ENCODE measurements at places on chromosomes 2 and 18.

DNA sequence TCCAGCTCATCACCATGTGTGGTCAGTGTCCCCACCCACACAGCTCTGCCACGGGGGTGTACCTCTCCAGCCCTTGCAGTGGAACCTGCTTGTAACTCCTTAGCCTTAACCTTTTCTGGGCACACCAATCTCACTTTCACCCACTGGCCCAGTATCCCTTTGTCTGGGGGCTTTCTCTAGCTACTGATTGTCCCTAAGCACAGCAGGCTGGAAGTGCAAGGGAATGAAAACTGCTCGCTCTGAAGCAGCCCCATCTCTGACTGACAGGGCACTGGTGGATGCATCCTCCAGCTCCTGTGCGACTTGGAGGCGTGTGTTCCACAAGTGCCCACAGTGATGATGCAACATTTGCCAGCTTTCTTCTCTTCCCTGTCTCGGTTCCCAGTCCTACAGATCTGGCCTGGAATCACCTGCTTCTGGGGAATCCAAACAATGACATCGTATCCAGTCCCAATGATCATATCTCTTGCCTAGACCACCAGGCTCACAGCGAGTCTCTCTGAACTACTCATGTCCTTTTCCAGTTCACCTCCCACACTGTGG is 33.6 kb downstream of the SCTR start:
- DNase-seq = no peak

GRCh38 chr2:146978577-146979555 is 866.0 kb upstream of the ACVR2A start:
- DNase-seq = no peak

GRCh38 chr2:168245074-168245825 is 2.1 kb downstream of the STK39 start:
- DNase-seq = no peak

DNA sequence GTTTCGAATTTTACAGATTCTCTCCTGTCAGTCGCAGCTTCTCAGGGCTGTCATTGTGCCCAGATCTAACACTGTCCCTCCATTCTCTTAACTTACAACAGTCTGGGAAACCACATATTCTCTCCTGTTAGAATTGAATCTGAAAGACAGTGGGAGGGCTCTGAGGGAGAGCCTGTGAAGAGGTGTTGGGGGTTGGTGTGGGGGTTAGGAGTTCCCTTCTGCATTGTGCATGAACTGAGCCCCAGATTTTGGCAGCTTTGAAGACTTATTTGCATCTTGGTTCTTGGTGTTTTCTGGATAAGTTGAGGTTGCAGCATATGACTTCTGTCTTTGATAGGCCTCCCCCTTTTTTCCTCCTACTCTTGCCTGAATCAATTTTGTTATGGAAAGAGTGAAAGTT is 64.1 kb downstream of the TANC1 start:
- DNase-seq = no peak

- no peak for DNase-seq
Observed at GRCh38 chr2:77395011-77395410, 127.2 kb downstream of the LRRTM4 start.

- DNase-seq = no peak
Observed at GRCh38 chr18:10262566-10262965, 191.9 kb upstream of the APCDD1 start.

GRCh38 chr2:103605071-103605780 is 843.4 kb downstream of the TMEM182 start:
- no peak for DNase-seq

GRCh38 chr2:16117791-16118610 is 177.7 kb downstream of the MYCN start:
- no peak for DNase-seq

- DNase-seq = no peak
Observed at GRCh38 chr2:72924353-72925240, 7.3 kb downstream of the EMX1 start.

- no peak for DNase-seq
Observed at GRCh38 chr2:135980434-135981079, 4.9 kb downstream of the DARS1 start.

DNA sequence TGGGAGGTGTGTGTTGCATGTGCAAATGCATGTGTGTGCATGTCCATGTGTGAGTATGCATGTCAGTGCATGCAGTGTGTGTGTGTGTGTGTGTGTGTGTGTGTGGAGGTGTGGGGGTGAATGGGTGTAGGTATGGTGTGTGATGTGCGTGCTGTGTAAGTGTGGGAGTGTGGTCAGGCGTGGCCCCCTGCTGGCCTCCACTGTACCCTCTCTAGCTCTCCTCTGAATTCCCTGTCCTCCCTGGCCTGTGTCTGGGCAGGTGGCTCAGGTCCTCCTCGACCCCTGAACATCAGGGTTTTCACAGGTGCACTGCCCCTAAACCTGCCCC is 230.2 kb downstream of the CELF4 start:
- no peak for DNase-seq

DNA sequence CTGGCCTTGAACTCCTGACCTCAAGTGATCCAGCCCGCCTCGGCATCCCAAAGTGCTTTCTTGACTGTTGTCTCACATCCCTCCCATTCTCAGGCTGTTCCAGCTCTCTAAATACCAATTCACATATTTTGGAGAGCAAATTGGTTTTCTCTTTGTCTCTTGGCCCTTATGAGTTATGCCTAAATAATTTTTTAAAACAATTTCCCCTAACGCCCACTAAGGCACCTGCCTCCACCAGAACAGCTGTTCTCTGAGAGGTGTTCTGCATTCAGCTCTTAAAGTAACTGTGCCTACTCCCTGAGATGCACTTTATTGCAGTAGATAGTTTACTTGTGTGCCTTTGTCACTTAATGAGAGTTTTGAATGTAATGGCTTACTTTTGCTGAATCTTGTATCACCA is 6.9 kb downstream of the CCDC195 start:
- DNase-seq = no peak

GRCh38 chr18:74493689-74494088 is 2.5 kb upstream of the CNDP2 start:
- DNase-seq = peak; percentile 57

DNA sequence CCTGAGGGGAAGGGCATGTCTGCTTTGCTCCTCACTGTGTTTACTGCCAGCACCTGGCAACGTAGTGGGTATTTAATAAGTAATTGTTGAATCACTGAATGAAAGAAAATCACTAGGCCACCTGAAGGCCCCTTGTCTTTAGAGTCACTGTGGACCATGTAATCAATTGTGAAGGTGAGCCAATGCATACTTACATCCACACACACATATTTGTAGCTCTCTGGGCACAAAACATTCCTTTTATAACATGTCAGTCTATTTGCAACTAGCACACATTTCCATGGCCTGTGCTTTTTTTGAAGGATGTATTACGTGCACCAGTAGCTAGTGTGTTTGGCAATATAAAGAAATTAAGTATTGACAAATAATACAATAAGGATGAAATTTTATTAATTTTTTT is 11.2 kb downstream of the ATP8B1 start:
- no peak for DNase-seq

DNA sequence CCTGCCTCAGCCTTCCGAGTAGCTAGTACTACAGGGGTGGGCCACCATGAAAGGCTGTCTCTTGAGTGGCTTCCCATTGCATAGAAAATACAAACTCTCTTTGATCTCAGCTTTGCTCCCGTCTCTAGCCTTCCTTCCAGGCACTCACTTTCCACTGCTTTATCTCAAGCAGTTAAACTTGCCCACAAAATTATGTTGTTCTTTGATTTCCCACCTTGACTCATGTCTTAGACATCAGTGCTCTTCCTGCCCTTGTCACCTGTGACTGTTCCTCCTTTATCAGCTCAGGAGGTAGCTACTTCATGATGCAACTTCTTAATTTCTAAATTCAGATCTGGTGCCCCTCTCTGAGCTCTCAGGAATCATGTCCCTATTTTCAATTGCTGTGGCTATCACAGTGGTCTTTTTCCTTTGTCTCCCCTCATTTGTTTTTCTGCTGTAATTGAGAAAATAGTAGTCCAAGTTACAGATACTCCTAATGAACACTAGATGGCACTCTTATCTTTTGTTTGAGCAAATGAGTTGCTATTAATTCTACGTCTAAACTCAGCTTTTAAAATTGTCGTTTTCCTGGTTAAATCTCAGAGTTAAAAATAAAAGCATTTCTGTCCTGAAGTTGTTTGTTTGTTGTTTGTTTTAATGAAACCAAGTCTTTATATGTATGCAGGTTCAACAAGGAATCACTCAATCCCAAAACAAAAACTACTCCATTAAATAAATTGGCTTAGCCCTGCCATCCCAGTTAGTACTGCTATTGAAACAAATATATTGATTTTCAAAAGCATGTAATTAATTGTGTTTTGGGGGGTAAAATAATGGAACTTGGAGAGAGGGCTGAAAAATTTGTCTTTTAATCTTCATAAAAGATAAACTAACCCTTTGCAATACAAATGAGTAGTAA is 46.9 kb upstream of the GREB1L start:
- no peak for DNase-seq

DNA sequence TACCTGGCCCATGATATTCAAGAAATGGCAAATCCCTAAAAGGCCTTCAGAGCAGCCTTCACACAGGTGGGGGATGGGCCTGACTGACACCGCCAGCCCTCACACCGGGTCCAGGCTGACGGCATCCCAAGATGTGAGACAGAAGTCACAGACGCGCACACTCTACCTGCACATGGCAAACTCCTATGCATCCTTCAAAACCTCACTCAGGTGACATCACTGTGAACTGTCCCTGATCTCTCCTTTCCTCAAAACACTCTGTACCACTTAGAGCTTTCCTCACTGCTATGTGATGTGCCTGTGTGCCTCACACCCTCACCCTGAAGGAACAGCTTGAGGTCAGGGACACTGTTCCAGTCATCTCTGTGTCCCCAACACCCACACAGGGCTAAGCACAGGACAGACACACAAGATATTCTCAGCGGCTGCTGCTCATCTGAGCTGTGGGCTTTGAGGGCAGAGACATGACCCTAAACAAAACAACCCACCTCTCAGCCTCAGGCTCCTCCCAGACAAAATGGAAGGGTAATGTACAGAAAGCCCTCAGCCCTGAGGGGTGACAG is 27.5 kb downstream of the BIN1 start:
- no peak for DNase-seq

DNA sequence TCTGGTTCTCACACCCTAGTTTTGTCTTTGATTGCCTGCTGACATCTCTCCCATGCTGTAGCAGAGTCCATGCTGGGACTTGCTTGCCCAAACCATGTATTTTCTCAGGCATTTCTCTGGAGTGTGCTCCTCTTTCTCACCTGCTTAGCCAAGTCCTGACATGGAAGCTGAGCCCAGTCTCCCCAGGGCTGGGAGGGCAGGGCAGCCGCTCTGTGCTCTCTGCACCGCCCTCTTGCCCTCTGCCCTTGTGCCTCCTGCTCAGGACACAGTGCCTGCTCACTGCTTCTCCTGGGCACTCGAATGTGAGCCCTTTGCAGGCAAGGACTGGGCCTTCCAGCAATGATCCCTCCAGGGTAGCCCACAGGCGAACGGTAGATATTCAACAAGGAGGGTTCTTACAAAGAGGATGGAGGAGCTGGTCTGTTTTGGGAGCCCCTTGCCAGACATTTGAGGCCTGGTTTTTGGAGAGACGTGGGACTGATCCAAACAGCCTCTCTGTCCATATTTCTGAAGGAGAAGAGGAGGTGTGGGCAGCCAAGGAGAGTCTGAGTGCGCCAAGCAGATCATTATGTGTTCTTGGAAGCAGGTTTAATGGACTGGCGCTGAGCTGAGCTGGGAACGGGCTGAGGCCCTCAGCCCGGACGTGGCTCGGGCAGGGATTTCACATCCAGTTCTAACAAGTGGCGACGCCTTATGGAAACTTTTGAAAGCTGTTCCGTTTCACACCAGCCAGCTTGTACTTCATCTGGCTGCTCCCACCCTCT is 4.0 kb downstream of the SLC14A2 start:
- DNase-seq = no peak

DNA sequence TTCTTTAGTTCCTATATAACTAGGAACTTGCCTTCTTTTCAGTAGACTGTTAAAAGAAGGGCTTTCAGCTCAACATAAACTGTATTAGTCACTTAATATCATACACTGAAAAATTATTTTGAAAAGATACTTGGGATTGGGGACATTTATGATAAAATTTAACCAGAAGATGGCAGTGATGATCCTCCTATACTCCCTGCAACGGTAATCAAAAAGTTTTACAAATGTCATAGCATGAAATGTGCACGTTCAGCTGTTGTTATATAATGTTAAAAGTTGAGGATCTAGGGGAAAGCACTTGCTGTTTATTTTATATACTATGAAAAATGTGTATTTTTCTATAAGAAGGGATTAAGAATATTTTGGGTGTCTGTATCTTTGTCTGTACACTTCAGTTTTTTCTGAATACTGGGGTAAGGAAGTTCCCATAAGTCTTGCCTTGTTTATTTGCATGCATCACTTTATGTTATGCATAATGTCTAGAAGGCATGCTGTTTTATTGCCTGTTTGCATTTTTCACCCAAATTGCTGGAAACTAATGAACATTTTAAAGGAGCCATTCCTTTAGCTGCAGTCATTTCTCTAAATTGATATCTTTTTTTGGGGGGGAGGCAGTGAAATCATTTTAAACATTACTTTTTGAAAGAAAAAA is 19.0 kb downstream of the DYNC1I2 start:
- no peak for DNase-seq

DNA sequence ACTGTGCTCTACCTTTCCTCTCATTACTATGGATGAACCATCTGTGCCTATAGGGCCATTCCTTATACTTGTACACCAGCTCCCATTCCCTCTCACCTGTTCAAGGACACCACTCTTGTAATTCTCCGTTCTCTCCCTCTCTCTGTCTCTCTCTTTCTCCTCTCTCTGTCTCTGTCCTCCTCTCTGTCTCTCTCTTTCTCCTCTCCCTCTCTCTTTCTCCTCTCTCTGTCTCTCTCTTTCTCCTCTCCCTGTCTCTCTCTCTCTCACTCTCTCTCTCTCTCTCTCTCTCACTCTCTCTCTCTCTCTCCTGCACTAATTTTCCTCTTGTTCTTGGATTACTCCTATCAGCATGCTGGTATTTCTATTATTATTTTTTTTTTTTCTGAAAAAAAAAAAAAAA is 78.9 kb upstream of the RMDN2 start:
- no peak for DNase-seq

- DNase-seq = no peak
Observed at GRCh38 chr18:57951117-57951796, 92.8 kb upstream of the NEDD4L start.

- no peak for DNase-seq
Observed at GRCh38 chr18:7592305-7593071, 25.4 kb downstream of the PTPRM start.

All from activated T-cell treated with anti-CD3 and anti-CD28 coated beads, Interleukin-2, amount 50 U/mL, for 1 hour (primary cell).